GOT3 (cell line): ENCODE measurements at places on chromosomes 7 and 10.

DNA sequence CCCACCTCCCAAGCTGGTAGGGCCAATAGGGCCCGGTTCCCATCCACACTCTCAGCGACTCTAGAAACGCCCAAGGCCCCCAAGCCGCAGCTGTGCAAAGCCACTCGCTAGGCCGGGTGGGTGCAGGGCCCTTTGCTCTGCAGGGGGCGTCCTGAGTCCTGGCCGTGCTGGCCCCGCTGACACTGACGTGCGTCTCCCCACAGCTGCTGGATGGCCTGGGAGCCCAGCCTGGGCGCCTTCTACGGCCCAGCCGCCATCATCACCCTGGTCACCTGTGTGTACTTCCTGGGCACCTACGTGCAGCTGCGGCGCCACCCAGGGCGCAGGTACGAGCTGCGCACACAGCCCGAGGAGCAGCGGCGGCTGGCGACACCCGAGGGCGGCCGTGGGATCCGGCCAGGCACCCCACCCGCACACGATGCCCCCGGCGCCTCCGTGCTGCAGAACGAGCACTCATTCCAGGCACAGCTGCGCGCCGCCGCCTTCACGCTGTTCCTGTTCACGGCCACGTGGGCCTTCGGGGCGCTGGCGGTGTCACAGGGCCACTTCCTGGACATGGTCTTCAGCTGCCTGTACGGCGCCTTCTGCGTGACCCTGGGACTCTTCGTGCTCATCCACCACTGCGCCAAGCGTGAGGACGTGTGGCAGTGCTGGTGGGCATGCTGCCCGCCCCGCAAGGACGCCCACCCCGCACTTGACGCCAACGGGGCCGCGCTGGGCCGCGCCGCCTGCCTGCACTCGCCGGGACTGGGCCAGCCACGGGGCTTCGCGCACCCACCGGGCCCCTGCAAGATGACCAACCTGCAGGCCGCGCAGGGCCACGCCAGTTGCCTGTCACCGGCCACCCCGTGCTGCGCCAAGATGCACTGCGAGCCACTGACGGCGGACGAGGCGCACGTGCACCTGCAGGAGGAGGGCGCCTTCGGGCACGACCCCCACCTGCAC lies 31.6 kb upstream of the KNDC1 start:
- DNase-seq, result no peak

GRCh38 chr10:11433657-11434056 lies 177.8 kb downstream of the USP6NL start:
- no peak for DNase-seq

DNA sequence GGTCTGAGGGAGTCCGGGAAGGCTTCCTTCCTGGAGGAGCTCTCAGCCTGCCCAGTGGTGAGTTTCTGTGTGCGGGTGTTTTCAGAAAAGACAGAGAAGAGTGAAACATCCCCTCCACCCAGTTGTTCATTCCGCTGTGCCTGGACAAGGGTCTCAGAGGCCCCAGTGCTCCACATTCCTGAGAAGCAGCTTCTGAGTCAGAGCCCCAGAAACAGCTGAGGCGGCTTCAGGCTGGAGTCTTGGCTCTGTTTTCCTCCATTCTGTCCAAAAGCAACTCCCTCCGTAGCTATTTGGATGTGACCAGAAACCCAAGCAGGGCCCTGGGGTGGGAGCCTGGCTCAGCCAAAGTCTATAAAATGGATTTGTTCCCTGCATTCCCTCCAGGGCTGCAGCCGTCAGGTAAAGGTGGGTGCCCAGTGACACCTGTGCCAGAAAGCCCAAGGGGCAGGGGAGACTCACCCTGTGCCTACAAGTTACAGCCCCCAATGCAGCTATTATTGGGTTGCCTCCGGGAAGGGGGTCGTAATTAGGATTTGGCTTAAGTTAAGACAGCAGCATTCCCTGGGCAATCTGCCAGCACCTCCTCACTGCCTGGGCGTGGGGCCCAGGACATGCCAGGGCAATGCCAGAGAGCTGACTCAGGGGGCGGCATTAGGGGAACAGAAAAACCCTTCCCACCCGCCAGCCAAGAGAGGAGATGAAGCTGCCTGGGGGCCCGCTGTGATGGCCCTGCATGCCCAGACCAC lies 13.1 kb upstream of the CAMK2G start:
- peak; percentile 56 for DNase-seq

- no peak for DNase-seq
These were observed 586.0 kb upstream of the MGMT start for GRCh38 chr10:128881086-128881485.

GRCh38 chr7:40330408-40330807 lies 195.6 kb downstream of the SUGCT start:
- DNase-seq, result no peak

DNA sequence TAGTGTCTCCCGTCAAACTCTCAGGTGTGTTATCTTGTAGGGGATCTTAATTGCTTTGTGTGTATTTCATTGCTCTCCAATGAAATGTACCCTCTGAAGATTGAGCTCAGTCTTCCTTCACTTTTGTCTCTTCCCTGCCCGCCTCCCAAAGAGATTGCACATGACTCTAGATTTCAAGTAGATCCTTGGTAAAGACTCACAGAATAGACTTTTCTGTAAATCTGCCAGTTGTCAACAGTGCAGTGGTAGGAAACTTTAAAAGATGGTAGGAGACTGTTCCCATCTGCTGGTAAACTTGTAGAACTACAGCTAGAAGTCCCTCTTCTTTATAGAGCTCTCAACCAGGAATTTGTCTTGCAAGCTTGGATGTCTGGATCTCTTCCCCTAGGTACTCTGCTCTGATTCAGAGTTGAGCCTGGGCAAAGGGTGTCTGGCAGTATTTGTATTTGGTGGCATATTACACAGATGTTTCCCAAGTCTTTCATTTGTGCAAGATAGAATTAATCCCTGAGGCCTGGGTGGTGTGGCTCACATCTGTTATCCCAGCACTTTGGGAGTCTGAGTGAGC lies 9.6 kb downstream of the CCL26 start:
- DNase-seq, result no peak

GRCh38 chr7:158237672-158238335 lies 349.8 kb downstream of the PTPRN2 start:
- no peak for DNase-seq
